ENCODE measurements at places on chromosomes 5 and 9. TPM values are rescaled to one million over a fixed set of nuclear protein-coding genes. Genes with fewer than 3 reads are reported as not detected.

DNA sequence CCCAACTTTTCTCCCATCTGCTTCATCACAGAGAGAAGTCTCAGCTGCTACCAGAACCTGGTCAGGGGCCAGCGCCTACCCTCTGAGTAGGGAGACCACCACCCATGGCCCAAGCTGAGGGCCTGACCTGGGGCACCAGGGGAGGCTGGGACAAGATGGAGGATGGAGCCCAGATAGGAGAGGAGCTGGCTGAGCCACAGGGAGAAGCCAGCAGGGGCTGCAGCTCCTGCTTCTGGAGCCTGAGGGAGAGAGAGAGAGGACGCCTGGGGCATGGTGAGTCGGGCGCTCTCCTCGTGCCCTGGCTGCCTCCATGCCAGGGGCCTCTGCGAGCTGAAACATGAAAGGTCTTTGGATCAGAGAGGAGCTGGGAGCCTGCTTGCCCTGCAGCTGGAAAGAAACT lies 1.4 kb upstream of the FOXI1 start:
- DNase-seq = no peak

PCDHGB3 gene
- 4.6 TPM for total RNA-seq

SURF4 gene
- 95.4 TPM for total RNA-seq

GNA14 gene
- 4.2 TPM for total RNA-seq

DNA sequence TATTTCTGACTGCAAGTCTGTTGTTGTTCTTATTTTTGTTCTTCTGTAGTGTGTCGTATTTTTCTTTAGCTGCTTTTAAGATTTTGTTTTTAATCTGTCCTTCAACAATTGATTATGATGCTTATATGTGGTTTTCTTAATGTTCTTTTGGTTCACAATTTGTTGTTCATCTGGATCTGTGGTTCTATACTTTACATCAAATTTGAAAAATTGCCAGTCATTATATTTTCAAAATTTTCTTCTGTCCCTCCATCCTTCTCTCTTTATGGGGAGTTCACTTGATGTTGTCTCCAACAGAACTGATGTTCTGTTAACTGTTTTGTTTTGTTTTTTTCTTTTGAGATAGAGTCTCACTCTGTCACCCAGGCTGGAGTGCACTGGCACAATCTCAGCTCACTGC lies 378.5 kb upstream of the CD180 start:
- no peak for DNase-seq

- no peak for DNase-seq
Observed at GRCh38 chr5:149794041-149794440, 63.9 kb downstream of the PPARGC1B start.

DNA sequence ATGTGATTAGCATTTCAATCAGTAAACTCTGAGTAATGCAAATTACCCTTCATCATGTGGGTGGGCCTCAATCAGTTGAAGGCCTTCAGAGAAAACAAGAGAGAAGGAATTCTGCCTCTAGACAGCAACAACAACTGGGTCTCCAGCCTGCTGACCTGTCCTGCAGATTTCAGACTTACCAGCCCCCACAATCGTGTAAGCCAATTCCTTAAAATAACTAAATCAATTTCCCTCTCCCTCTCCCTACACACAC lies 41.7 kb upstream of the FBXW11 start:
- no peak for DNase-seq

SMIM3 gene
- 27.9 TPM for total RNA-seq

DNA sequence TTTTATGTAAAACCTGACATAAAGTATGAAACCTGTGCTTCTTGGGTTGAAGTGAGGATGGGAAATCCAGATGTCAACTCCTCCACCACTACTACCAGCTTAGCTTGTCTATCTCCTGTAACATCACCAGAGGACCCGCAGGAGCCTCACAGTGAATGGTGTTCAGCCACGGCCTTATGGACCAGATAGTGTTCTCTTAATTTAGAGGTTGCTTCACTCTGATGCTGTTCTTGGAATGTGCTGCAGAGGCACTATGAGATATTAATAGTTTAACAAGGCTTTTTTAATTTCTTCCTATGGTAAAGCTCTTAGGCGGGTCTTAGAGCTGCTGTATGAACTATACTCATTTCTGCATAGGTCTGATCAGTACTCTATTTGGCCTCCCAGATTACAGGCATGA lies 27.9 kb downstream of the NFX1 start:
- DNase-seq = no peak

GPRIN1 gene
- 0.81 TPM for total RNA-seq

DNA sequence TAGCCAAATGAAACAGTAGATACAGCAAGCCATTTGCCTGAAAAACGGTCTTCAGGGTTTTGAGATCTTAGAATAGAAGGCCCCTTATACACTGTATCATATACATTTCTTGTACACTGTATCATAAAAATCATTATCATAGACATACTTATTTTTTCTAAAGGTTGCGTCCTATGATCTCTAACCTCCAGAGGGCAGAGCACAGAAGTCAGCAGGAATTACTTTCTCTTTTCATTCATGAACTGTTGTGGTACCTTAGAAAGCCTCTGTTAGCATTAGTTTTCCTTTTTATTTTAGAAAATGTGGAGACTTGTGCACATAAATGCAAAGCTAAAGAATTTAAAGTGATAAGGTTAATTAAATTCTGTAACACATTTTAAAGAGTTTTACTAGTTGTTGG lies 115.4 kb downstream of the OXCT1 start:
- no peak for DNase-seq

DNA sequence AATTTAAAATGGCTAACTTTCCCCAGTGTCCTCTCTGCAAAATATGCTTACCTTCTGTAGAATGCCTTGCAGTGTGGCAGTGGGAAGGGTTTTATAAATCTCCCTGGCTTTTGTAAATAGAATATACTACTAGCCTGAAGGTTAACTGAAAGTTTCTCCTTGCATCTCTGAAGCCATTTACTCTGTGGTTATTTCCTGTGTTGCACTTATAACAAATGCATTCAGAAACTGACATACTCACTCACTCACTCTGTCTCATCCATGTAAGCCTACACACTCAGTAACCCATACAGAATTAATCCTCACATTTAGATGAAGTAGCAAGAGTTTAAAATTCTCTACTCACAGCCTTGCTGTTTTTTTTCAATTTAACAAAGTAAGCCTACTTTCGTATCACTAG lies 87.1 kb upstream of the SH3GL2 start:
- DNase-seq = no peak

GRCh38 chr9:98099898-98100297 lies 19.1 kb downstream of the TRIM14 start:
- DNase-seq = no peak

GARIN3 gene
- not detected for total RNA-seq

DNA sequence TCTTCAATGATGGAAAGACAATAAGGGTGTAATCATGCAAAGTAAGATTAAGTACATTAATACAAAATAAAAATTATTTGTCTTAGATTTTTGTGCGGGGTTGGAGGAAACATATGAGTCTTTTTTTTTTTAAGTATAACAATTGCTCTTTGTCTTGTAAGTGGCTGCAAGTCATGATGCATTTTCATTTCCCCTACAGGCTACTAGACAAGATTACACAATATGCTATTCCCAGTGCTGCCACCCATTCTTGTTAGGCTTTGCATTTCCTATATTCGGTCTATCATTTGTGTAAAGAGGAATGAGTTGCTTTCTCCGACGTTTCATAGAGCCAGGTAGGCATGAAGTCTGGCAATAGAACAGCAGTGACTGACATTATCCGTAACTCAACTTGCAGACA lies 294.2 kb upstream of the CYLC2 start:
- DNase-seq = no peak

DNA sequence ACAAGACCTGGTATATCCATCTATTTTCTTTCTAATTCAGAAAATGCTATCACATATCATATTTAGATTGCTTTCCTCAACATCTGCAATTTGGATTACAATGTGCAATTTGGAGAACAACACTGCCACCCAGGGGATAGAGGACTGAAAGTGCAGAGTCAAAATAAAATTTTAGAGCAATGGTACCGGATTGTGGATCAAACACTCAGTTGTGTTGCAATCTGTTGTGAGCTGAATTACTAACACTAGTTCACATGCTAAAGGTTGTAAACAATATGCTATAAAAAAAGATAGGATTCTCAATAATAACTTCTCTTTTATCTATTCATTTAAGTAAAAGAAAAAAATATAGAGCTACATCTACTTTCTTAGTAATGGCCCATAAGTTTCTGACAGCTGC lies 11.9 kb upstream of the SRFBP1 start:
- DNase-seq = no peak

HTR1A gene
- total RNA-seq = not detected

DNA sequence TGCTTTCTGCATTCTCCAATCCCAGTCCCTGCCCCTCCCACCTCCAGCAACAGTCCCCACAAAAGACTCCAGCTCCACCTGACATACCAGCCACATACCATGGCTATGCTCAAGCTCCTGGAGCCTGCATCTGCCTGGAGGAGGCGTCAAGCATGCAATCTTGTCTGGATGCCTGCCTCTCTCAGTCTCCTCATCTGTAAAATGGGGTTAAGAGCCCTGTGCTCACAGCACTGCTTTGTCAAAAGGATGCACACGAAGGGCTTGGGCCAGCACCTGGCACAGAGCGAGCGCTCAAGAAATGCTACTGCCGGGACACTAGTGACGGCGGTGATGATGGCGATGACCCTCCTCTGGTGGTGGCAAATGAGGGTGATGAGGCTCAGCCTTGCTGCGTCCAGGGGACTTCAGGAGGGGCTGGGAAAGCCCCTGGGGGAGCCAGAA lies 202.9 kb upstream of the IER5L start:
- DNase-seq = no peak

DNA sequence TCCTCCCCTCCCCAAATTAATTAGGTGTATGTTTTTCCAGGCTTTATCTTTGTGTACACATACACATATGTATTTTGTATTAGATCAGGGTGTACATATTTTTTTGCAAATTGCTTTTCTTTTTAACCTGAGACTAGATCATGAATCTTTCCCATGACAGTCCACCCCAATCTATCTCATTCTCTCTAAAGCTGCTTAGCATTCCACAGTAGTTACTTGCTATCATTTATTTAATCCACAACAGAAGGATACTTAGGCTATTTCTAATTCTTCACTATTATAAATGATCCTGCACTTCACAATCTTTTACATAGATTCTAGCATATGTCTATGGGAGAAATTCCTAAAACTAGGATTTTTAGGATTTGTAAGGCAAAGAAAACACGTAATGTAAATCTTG lies 43.9 kb downstream of the SH3RF2 start:
- DNase-seq = no peak

DNA sequence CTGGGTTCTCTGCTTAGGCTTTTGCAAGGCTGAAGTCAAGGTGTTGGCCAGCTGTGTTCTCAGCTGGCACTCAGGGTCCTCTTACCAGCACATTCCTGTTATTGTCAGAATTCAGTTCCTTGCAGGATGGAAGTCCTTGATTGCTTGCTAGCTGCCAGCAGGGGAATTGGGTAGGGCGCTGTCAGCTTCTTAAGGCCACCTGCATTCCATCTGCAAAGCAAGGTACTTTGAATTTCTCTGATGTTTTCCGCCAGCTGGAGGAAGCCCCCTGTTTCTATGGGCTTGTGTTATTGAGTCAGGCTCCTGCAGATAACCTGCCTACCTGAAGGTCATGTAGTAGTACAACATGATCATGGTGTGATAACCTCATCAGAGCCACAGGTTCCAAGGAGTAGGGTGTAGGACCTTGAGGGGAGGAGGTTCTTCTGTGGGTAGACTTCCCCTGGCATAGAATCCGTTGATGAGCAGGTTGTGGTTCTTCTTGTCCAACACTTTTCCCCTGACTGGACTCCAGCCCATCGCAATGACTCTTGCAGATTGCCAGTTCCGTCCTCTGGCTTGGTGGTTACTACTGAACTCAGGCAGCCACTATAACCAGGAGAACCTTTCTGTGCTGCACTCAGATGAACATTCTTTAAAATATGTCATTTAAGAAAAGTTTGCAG lies 6.8 kb downstream of the TENT4A start:
- DNase-seq = no peak

- DNase-seq = no peak
Observed at GRCh38 chr9:2495221-2496005, 126.2 kb upstream of the VLDLR start.

DNA sequence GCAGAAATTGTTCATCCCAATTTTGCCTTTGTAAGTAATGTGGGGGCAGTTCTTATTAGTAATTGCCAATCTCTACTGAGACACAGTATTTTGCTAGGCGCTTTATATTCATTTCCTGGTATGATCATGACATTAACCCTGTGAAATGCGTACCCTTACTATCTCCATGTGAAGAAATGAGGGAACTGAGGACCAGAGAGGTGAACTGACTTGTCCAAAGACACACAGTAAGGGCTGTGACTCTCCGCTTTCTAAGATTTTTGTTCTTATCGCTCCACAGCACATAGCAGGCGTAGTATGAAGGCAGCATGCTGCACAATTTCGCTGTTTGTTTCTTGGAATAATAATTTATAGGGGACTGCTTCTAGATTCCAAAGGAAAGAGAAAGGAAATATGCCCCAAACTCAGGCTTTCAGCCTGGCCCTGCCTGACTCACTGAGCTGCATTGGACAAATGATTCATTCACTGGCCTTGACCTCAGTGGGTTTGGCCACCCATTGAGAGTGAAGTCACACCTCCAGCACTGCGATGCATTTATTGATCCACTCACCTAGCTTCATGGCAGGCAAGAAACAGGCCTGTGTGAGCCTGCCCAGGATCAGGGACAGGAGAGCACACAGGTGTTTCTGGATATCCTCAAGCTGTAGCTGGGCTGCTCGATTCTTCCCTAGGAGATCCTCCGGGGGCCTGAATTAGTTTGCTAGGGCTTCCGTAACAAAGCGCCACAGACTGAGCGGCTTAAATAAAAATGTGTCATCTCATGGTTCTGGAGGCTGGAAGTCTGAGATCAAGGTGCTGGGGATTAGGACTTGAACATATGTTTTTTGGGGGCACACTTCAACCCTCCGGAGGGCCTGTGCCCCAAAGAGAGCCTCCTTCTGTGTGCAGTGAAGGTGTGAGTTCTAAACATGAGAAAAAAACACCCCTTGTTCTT lies 7.2 kb upstream of the DUSP1 start:
- peak; percentile 56 for DNase-seq

GRCh38 chr5:96671441-96671840 lies 9.3 kb downstream of the CAST start:
- DNase-seq = no peak

- DNase-seq = no peak
Observed at GRCh38 chr5:142842994-142843905, 73.1 kb downstream of the ARHGAP26 start.

- peak; percentile 71 for DNase-seq
Observed at GRCh38 chr5:17305964-17306725, 88.7 kb downstream of the BASP1 start.

CMYA5 gene
- 466 TPM for total RNA-seq

- DNase-seq = no peak
Observed at GRCh38 chr9:99811172-99811571, 10.5 kb upstream of the NR4A3 start.

FAM221B gene
- total RNA-seq = not detected

LCNL1 gene
- total RNA-seq = 6.4 TPM

DNA sequence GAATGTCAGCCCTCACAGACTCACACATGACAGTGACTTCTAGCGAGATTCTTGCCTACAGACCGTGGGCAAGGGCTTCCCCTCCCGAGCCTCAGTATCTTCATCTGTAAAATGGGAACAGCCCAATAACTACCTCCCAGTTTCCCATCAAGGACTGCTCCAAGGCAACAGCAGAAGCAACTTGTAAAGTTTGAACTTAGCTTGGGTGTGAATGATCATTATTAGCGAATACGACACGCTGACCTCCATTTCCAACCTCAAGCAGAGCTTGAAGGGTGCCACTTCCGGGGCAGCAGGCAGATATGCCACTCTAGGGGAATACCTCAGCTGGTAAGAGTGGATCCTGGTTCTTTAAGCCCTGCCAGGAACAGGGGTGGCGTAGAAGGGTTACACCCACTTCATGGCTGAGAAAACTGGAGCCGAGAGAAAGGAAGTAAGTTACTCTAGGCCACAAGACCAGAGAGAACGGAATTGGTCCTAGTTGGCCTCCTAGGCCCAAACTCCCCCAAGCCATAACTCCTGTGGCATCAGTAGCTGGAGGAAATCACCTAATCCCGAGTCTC lies 2.0 kb downstream of the RNF44 start:
- DNase-seq = no peak
